SK-N-DZ (cell line): ENCODE measurements at places on chromosomes 7 and 10.

- no peak for DNase-seq
These were observed 173.1 kb downstream of the KIAA1217 start for GRCh38 chr10:24382045-24382444.

- no peak for DNase-seq
These were observed 321.7 kb upstream of the LRGUK start for GRCh38 chr7:133805426-133805825.

GRCh38 chr7:29359482-29360093 is 165.0 kb downstream of the CHN2 start:
- peak; percentile 62 for DNase-seq

DNA sequence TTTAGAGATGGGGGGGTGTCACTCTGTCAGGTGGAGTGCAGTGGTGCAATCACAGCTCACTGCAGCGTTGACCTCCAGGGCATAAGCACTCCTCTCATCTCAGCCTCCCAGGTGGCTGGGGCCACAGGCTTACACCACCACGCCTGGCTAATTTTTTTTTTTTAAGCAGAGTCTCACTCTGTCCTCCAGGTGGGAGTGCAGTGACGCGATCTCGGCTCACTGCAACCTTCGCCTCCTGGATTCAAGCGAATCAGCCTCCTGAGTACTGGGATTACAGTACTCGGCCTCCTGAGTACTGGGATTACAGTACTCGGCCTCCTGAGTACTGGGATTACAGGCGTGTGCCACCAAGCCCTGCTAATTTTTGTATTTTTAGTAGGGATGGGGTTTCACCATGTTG is 23.6 kb upstream of the PPIA start:
- DNase-seq, result no peak

- no peak for DNase-seq
These were observed 2.0 kb downstream of the SAMD9 start for GRCh38 chr7:93115796-93116195.

GRCh38 chr7:33781796-33782195 is 123.5 kb upstream of the BMPER start:
- DNase-seq, result peak; percentile 21

DNA sequence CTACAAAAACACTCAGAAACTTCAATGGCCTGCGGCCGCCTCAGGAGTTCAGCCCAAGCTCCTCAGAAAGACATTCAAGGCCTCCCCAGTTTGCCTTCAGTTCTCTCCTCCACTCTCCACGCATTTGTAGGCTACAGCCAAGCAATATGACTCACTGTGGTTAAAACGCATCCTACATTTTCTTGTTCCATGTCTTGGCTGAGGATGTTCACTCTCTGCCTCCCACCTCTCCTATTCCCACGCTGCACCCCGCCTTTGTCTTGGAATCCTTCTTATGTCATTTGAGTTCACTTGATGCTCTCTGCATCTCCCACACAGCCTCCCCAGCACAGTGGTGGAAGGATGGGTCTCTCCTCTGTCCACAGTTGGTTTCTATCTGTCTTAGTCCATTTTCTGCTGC is 184.8 kb downstream of the NPSR1 start:
- DNase-seq, result no peak

- no peak for DNase-seq
These were observed 134.3 kb downstream of the HTR7 start for GRCh38 chr10:90723416-90724068.

DNA sequence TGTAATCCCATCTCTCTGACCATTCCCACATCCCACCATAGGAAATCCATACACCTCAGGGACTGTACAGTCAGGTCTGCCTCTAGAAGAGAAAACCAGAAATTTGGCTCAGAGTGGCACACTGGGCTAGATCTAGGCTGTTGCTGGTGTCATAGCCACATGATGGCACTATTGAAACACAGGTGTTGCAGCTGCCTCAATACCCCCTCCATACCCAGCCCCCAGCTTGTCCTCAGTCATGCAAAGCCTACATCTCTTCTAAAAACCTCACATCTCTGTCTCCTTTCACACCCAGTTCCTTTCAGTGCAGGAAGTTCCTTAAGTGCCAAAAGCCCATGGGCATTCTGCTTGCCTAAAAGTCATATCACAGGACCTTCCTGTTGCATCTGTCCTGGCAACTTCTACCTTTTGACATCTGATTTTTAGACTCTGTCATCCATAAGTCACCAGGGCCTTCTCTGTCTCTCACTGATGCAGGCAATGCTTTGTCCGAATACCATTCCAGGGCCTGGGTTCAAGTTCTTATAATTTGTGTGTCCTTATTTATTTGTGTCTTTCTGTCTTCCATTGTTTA is 27.0 kb upstream of the HIBADH start:
- DNase-seq, result no peak

DNA sequence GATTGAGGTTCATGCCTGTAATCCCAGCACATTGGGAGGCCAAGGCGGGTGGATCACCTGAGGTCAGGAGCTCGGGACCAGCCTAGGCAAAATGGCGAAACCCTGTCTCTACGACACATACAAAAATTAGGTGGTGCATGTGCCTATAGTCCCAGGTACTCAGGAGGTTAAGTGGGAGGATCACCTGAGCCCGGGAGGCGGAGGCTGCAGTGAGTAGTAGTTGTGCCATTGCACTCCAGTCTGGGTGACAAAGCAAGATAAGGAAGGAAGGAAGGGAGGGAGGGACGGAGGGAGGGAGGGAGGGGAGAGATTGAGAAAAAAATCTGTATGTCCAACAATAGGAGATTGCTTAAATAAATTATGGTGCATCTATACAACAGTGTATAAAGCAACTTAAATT is 13.2 kb downstream of the TLL2 start:
- no peak for DNase-seq

- no peak for DNase-seq
These were observed 30.0 kb downstream of the DUSP5 start for GRCh38 chr10:110527731-110528171.

DNA sequence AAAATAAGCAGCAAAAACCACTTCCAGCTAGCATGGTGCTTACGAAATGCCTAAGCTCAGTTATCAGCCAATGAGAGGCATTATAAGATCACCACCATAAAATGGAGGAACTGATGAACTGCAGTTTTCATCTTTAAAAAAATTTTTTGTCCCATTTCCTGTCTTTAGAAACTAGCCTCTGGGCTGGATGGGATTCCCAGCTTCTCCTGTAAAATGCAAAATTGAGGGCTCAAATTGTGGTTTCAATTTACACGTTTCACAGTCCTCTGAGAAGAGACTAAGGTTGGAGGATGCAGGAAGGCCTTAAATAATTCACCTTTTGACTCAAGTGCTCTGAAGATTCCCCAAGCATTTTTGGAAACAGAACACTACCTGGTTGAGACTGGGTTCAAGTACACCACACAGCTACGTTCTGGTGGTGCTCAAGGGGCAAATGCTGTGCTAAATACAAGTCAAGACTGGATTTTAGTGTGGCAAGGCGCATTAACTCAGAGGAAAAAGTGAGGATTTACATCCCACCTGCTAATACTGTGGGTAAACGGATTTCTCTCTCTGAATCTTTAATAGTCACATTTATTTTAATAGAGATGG is 951 bp downstream of the ZNF25 start:
- peak; percentile 14 for DNase-seq

DNA sequence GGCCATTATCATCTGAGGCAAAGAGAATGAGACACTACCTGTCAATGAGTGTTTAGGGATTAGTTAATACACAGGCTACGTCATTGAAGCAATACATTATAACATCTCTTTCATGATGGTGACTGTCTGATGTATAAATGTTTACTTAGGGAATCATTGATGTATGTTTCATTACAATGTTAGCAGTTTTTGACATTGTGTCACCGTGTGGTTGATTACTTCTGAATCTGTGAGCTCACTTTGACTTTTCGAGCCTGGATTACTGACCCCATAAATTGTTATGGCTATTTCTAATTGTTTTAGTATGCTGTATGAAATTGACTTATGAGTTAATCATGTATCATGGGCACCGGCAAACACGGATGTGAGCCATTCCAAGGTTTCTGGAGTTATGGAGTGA is 494.0 kb downstream of the MAGI2 start:
- DNase-seq, result no peak

DNA sequence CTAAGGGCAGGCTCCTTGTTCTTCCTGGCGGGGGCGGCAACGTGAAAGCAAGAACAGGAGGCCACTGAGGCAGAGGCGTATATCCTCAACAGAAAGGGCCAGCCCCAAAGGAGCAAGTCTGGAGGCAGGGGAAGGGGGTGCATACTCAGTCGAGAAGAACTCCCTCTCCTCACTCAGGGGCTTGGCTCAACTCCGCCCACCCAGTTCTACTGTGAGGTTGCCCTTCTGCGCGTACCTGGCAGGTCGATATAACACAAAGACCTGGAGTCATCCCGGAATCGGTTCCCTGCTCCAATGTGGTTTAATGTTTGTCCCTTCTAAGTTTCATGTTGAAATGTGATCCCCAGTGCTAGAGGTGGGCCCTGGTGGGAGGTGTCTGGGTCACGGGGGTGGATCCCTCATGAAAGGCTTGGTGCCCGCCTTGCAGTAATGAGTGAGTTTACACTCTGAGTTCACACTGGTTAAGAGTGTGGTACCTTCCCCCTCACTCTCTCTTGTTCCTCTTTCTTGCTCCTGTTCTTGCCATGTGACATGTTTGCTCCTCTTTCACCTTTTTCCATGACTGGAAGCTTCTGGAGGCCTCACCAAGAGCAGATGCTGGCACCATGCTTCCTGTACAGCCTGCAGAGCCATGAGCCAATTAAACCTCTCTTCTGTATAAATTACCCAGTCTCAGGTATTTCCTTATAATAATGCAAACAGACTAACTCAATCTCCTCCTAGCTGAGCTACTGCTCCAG is 32.6 kb downstream of the GSDME start:
- DNase-seq, result no peak

- DNase-seq, result no peak
These were observed 181.5 kb upstream of the PLXNA4 start for GRCh38 chr7:132757783-132758182.

GRCh38 chr7:4958477-4959301 is at the start of gene MMD2:
MMD2 (minus strand) TSS chr7:4959187; CDS start chr7:4959017, 170 bp downstream.
- DNase-seq, result no peak
